ENCODE measurements at places on chromosomes 3 and 15.
A peak's percentile ranks its signal among the peaks of the same experiment; 100 is the strongest.

DNA sequence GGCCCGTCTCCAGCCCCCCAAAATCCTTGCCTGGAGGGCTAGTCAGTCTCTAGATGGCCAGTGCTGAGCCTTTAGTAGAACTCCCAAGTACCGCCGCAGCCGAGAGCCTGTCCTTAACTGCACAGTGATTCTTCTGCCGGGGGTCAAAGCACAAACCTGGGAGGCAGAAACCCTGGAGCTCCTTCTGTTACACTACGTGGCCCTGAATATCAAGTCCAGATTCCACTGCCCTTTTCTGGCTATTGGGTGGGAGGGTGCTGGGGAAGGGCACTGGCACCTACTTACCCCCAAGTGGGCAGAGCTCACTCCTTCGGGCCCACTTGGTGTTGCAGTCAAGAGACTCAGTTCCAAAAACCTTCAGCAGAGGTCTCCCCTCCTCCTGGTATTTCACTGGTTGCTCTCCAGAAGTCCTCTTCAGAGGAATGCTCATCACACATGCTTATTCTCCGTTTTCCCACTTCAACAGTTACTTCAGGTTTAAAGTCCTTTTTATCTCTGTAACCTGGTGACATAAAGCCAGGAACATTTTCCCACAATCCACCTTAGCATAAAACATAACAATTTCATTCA, 10.8 kb downstream of the PDHB start:
- DNase-seq: no peak

GRCh38 chr3:177676148-177676547, 478.9 kb upstream of the TBL1XR1 start:
- DNase-seq: no peak

DNA sequence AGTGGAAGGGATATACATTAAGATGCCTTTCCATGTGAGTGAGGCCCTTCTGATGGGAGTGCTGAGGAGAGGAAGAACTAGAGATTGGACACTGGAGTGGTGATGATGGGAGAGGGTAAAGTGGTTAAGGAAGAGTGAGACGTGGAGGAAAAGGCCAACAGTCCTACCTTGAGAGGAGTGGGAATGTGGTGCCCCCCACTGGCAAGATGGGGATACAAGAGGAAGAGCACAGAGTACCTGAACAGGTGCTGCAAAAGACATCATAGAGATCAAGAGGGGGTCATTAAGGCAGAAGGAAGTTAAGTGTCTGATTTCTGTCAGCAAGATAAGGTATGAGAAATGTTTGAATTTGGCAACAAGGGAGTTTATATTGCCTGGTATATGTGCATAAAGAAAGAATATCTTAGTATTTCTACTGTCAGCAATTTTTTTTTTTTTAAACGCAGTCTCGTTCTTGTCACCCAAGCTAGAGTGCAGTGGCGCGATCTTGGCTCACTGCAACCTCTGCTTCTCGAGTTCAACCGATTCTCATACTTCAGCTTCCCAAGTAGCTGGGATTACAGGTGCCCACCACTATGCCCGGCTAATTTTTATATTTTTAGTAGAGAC, 34.0 kb downstream of the ARIH2 start:
- peak; percentile 50 for DNase-seq

DNA sequence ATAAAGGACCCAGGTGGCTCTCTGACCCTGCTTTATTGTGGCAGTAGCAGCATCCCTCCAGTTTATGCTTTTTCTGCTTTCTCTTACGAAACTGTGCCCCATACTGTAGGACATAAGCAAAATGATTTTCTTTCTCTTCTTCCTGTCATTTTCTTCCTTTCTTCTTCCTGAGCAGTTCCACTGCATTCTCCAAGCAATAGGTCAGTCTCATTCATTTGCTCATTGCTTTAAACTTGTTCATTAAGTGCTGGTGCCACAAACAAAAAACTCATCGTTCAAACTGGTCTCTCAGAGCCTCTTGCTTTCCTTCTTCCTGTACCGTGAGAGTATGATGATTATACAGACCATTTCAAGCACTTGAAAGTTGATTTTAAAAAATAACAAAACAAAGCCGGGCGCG, 66.8 kb downstream of the PDE8A start:
- DNase-seq: no peak

GRCh38 chr3:53131096-53131495, 861 bp upstream of the RFT1 start:
- DNase-seq: no peak

DNA sequence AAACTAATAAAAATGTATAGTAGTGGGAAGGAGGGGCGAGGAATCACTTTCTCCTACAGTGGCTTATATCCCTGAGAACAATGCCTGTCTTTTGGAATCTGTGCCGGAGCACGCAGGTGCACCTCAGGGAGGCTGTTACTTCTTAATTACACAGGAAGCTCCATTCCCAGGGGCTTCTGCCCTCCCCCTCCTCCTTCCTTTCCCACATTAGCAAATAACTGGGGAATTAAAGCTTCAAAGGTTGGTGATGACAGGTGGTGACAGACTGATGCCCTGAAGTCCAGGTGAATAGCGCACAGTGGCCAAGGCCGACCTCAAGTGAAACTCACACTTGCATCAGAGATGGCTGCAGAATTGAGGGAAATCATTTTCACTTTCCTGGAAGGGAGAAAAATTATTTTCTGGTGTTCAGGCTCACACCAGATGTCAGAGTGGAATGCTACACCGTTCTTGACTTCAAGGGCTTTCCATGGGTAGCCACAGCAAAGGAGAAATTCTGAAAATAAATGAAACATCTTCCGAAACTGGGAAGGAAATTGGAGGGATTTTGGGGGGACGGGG, 3.7 kb downstream of the GRAMD2A start:
- no peak for DNase-seq

DNA sequence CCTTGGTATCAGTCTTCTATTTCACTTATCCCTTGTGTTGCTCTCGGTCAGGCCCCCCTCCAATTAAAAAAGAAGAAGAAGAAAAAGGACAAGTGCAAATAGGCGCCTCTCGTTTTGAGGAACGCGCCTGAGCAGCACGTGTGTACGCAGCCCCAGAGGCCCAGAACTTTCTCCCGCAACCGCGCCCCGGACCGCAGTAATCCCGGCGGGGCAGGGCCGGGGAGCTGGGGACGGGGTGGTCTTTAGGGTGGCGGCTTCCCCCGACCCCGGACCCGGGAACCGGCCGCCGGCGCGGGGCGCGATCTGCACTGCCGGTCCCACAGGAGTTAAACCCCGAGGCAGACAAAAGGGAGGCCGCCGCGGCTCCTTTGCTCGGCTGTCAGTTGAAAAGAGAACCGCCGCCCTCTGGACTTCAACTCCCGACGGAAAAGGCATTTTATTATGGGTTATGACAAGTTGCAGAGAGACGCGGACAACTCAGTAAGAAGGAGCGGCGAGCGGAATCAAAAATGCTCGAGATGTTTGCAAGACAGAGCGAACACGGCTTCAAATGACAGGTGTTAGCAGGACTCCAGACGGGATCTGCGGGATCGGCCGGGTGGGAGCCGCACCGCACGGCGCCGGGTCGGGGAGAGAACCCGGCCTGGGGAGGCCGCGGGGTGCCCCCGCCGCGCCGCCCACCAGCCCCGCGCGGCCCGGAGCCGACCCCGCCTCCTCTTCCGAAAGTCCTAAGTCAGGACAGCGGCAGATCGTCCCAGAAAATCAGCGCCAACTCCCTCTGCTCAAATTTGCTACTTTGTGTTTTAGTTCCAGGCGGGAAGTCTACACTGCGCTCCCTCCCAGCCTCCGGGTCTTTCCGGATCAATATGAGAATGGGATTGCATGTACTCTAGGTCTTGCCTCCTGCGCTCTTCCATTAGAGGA, 79.0 kb downstream of the NR2F2 start:
- DNase-seq: peak; percentile 64

GRCh38 chr15:70308011-70308734, 210.5 kb upstream of the TLE3 start:
- DNase-seq: no peak

DNA sequence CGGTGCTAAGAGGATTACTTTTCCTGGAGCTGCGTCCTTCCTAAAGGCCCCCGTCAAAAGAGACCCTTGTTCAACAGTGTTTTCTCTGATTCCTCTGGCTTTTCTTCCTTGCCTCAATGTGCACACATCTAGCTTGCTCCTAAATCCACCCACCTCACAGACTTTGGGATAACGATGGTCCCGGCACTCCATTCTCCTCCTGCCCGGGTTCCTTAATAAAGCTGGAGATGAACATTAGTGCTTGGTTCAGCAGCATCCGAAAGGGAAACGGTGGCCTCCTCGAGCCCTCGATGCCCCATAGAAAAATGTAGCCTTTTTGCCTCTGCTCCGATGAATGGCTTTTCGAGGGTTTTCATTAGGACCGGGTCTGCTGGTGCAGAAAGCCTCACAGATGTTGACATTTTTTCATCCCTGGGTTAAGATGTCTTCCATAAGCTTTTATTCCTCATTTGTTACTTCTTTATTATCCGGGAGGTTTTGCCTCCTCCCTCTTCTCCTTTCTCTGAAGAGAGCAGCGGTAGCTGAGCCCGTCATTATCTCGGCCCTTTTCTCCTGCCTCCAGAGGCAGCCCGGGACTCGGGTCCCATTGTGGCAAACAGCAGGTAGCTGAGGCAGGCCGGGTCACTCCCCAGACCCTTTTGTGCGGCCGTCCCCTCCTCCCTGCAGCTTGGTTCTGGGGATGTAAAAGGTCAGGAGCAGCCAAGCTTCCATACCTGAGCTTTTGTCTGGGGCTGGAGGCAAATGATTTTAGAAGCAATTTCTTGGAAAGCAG, 64.6 kb downstream of the CPN2 start:
- peak; percentile 97 for DNase-seq

DNA sequence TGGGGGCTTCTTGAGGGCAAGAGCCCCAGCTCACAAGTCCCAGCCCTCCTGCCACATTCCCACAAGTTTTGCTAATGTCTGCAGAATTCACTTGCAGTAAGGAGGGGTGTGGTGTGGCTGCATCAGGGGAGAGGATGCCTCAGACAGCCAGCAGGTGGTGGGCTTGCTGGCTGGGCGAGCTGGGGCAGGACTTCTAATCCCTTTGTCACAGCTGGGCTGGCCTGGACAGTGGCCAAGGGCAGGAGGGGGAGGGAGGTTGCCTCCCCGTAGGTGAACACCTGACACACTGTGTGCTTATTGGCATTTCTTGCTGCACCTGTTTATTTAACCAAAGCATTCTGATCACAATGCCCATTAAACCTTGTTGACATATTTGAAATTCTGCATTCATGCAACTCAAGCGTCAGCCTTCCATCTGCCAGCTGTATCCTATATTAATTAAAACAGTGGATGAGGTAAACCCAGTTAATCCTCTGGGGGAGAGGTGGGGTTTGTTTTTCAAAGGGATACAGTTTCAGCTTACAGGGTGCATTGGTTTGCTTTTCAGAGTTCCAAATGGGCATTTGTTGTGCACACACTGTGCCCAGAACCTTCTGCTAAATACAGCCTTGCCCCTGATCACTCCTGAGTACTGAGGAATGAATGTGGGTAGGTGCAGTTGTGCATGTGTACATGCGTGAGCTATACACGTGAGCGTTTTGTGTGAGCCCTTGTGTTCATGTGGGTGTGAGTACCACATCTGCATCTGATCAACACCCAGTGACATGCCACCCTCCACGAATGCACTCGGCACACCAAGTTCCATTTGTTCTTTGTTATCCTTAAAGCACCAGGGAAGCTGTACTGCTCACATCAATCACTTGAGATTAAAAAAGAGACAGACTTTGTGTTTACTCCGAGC, 268.7 kb downstream of the XXYLT1 start:
- DNase-seq: peak; percentile 75

DNA sequence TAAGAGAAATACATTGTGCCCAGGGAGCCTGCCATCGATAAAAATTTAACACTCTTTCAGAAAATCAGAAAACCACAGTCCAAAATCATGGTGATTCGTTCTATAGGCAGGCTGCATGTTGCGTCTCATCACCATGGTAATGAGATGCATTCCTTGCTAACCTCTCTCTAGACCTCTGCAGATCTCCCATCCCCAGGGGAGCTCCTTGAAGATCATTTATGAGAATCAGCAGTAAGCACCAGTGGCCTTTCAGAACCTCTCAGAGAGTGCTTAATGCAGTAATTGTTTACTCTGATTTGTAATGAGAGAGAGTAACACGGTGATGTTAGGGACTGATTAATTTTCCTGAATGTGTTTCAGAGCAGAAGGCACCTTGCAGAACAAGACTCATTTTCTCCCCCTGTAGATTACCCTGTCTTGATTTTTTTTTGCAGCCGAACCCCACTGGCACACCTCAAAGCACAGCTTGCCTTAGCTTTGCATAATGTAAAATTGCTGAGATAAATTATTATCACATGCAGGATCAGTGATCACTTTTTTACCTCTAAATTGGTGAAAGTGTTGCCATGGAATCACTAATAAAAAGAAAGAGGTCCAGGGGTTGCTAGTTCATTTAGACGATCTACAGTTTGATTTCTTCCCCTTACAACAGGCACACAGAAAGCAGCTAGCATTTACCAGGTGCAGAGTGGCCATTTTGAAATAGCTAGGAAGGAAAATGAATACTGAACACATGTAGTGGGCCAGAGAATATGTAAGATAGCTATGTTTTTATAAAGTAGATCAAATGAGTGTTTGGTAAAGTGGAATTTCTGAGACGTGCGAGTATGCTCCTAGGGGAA, 98.9 kb upstream of the CHL1 start:
- DNase-seq: peak; percentile 41

DNA sequence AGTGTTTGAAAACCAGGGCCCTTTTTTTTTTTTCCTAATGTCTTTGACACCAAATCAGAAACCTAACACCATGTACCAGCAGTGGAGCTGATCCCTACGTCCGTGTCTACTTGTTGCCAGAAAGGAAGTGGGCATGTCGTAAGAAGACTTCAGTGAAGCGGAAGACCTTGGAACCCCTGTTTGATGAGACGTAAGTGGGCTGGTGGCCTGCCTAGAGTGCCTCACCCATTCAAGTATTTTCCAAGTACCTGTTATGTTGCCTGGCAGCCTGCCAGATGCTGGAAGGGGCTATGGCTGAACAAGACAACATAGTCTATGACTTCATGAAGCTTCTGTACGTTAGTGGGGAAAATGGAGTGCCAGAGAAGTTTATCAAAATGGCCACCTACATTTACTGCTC, 39.7 kb downstream of the ESYT3 start:
- no peak for DNase-seq

- peak; percentile 37 for DNase-seq
Observed at GRCh38 chr15:51267703-51268083, 70.7 kb downstream of the CYP19A1 start.

- no peak for DNase-seq
Observed at GRCh38 chr3:119562307-119562961, 3.0 kb upstream of the CD80 start.

DNA sequence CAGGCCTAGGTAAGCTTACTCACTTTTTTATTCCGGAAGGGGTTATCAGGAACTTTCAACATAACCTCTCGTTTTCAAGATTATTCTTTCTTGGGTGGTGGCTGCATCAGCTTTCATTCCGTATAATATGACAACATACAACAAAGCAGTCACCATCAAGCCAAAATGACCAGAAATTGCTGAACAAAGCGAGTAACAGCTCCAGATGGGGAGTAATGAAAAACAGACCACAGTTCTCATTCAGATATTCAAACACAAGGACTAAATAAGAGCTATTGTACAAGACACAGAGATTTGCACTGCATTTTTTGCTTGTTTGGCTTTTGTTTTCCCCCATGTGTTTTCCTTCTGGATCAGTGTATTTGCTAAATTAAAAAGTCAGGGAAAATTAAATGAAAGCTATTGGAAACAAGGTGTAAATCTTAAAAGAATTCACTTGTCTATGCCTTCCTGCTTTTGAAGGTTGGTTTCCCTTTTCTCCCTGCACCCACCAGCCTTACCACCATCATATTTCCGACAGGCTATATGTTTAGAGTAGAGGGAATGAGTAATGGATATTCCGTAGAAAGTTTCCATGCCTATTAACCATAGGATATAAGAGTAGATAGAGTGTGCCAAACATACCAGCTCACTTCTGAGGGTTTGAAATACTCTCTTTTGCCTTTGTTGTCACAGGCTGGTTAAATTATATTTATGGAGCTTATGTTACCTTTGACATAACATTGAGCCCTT, 213.6 kb downstream of the RBMS3 start:
- DNase-seq: no peak

All from neural progenitor cell (in vitro differentiated cells).